Right cardiac atrium (tissue), 5 donors: ENCODE measurements at places on chromosomes 13 and 19. TPM values are rescaled to one million over a fixed set of nuclear protein-coding genes. Genes with fewer than 3 reads are reported as not detected.
A peak's percentile ranks its signal among the peaks of the same experiment; 100 is the strongest.

- DNase-seq, result no peak
These were observed 163.0 kb downstream of the HS6ST3 start for GRCh38 chr13:96252903-96253302.

DNA sequence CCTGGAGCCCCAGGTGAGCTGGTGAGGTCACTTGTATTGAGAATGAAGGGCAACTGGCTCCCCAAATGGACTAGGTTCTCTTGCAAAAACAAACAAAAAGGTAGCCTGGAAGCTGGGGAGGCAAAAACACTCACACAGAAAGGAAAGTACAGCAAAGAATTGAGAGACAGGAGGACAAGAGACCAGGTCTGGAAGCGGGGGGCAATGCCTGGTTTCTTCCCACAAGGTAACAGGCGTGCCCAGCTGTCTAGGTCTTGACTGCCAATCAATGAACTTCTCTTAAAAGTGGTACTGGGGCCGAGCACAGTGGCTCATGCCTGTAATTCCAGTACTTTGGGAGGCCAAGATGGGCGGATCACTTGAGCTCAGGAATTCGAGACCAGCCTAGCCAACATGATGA, 356.4 kb upstream of the TSHZ3 start:
- no peak for DNase-seq

GRCh38 chr13:23718996-23719395, 148.8 kb downstream of the TNFRSF19 start:
- no peak for DNase-seq

DNA sequence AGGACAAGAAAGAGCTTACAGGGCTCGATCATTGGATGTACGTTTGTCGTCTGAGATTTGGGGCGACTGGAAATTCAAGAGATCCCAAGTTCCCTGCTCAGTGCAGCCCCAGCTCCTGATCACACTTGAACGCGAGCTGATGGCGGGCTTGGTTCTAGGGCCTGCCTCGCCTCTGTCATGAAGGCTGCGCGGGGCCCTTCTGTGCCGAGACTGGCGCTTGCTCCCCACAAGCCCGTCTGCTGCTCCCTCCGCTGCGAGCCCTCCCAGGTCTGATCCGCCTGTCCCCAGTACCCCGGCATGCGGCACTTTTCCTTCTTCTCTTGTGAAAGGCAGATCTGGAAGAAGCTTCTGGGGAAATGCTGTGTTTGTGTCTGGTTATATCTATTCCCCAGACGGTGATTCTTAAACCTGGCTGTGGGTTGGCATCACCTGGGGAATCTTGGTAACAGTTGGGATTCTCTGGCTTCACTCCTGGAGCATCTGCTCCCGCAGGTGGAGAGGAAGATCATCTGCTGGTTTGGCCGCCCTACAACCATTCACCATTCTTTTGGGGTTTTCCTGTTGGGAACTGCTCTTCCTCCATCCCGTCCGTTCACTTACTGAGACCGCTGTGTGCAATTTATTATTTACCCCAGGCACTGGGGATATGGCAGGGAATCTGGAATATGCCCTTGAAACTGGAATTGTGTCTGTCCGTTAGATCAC, 43.6 kb downstream of the SIPA1L3 start:
- DNase-seq, result no peak

GRCh38 chr19:1648459-1648849, 4.0 kb downstream of the TCF3 start:
- no peak for DNase-seq

GRCh38 chr13:109331898-109332297, 454.5 kb downstream of the IRS2 start:
- DNase-seq, result no peak

DNA sequence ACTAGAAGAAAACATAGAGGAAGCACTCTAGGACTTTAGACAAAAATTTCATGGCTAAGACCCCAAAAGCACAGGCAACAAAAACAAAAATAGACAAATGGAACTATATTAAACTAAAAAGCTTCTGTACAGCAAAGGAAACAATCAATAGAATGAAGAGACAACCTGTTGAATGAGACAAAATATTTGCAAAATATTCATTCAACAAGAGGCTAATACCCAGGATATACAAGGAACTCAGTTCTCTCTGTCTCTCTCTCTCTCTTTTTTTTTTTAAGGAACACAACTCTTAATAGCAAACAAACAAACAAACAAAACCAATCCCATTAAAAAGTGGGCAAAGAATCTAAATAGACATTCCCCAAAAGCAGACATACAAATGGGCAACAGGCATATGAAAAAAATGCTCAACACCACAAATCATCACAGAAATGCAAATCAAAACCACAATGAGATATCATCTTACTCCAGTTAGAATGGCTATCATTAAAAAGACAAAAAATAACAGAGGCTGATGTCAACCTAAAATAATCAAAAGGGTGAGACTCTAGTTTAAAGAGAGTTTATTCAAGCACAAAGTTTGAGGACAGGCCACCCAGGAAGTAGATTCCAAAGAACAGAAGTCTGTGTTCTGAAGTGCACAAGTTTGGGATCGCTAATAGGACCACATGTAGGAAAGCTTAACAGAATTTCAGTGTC, 27.1 kb upstream of the SLC7A9 start:
- no peak for DNase-seq

GRCh38 chr19:48760504-48761205, 5.3 kb downstream of the FGF21 start:
- no peak for DNase-seq

DNA sequence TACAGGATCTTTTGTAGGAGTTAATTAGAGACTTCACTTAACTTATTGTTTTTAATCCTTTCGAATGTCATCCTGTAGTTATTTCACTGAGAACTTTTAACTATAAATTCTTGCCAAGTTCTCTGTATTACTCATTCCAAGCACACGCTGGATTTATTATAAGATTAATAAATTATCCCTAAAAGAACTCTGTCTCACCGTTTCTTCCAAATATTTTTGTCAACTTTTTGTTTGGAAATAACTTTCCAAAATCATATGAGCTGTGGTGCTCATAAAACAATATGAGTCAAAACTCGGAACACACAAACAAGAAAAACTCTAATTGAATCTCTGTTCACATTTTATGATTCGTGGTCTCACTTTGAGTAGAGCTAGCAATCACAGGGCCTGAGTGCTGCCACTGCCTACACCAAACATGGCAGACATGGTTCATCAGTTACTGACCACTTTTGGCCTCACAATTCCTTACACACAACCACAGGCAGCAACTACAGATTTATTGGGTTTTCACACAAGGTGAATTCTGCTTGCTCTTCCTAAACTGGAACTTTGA, 412.0 kb downstream of the FGF14 start:
- no peak for DNase-seq

DNA sequence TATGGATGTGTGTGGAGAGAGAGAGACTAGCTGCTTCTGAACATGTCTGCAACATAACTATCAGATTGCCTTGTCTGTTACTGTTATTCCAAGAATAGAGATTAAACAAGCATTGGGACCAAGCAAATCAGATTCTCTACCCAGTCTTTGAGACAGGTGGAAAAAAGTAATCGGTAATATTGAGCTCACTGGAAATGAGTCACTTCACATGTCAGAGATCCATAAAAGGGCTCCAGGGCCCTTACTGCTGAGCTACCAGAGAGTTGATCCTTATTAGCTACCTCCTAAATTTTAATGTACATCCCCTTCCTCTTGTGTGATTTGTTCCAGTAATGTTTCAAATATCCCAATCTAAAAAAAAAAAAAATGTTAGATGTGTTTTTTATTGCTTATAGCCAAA, 2118.0 kb downstream of the PCDH9 start:
- no peak for DNase-seq

- DNase-seq, result no peak
These were observed 32.4 kb upstream of the CEACAM21 start for GRCh38 chr19:41543582-41543981.

- no peak for DNase-seq
These were observed 110.5 kb downstream of the NDFIP2 start for GRCh38 chr13:79591493-79591892.

GRCh38 chr13:50599927-50600326, 243.6 kb downstream of the DLEU7 start:
- no peak for DNase-seq

DNA sequence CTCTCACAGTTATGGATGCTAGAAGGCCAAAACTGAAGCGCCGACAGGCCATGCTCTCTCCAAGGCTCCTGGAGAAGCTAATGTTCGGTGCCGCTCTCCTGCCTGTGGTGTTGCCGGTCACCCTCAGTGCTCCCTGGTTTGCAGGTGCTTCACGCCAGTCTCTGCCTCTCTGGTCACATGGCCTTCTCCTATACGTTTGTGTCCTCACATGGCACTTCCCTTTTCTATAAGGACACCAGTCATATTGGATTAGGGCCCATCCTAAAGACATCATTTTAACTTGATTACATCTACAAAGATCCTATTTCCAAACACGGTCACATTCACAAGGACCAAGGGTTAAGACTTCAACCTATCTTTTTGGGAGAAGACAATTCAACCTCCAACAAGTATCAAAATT, 671.3 kb upstream of the ARGLU1 start:
- DNase-seq, result no peak

GRCh38 chr19:55225415-55225958, 3.1 kb downstream of the TMEM86B start:
- no peak for DNase-seq

GRCh38 chr19:56149656-56150038, 8.6 kb downstream of the ZNF444 start:
- DNase-seq, result no peak

DNA sequence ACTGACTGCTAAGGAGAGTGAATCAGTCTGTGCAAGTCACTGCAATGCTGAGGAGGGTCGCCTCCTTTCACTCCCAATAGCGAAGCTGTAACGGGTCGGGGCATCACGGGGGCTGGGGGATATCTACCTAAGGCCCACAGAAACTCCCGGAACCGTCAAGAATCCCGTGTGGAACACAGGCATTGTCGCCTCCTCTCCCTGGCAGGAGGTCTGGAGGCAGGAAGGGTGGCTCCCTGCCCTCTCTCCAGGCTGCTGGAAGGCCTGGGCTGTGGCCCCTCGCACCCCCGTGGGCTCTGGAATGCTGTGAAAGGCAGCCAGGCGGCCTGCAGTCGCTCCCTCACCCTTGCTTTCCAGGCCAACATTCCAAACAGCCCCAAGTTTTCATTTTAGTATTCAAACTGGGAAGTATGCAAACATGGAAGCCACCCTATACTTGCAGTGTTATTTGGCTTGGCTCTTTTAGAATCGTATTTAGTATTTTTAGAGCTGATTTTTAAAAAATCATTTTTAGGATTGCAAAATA, 109.4 kb downstream of the CRYL1 start:
- DNase-seq, result no peak

GRCh38 chr13:110560601-110561343, 750 bp downstream of the RAB20 start:
- peak; percentile 72 for DNase-seq

DNA sequence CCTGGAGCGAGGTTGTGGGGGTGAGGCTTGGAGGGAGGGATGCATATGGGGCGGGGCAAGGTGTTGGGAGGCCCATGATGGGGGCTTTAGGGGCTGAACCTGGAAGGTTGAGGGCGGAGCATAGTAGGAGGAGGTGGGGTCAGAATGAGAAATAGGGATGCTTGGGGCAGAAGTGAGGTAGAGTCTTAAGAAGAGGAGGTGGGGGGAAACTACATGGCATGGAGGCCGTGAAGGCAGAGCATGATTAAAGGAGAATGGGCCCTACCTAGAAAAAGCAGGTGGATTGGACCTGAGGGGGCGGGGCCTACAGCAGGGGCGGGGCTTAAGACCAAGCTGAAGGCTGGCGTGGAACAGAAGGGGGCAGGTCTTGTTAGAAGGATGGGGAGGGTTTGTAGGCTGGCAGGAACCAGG, 799 bp downstream of the NR1H2 start:
- peak; percentile 72 for DNase-seq

The ZNF841 gene
- polyA plus RNA-seq, result 4.7 TPM

The PIP5K1C gene
- polyA plus RNA-seq, result 31.4 TPM

The TMEM221 gene
- polyA plus RNA-seq, result 0.43 TPM

The TMEM59L gene
- 4.8 TPM for polyA plus RNA-seq

The KLF16 gene
- 4.5 TPM for polyA plus RNA-seq

The ZNF460 gene
- polyA plus RNA-seq, result 3.5 TPM

The TICAM1 gene
- 5.3 TPM for polyA plus RNA-seq

The FPR3 gene
- polyA plus RNA-seq, result 1.6 TPM

The ZGLP1 gene
- 0.68 TPM for polyA plus RNA-seq

The ZNF728 gene
- 1.2 TPM for polyA plus RNA-seq

The NLRP5 gene
- polyA plus RNA-seq, result not detected

The KASH5 gene
- not detected for polyA plus RNA-seq

The ENOX1 gene
- 2.1 TPM for polyA plus RNA-seq
